Right cardiac atrium (tissue), 5 donors: ENCODE measurements at places on chromosomes 11 and 22. TPM values are rescaled to one million over a fixed set of nuclear protein-coding genes. Genes with fewer than 3 reads are reported as not detected.

DNA sequence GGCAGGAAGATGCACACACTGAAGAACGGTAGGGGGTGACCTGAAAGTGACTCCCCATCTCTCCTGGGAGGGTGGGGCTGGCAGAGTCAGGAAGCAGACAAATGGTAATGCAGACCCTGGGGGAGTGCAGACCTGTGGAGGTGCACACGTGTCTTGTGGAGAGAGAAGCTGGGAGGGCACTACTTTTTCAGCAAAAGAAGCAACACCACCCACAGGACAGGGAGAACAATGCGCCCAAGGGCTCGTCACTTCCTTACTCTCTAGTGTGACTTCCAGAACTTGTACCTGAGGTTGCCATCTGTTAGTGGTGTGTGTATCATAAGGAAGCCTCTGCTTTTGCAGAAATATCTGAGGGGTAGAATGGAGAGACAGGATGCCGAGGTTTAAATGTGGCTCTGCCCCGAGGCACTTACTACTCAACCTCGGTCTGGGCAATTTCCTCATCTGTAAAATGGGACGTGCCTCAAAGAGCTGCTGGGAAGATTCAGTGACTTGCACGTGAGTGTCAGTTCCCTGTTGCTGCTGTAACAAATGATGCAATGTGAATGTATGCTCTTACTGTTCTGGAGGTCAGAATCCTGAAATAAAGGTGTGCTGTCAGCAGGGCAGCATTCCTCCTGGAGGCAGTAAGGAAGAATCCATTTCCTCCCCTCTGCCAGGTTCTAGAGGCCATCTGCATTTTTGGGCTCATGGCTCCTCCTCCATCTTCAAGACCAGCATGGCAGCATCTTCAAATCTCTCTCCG is 323.4 kb downstream of the SHANK2 start:
- no peak for DNase-seq

DNA sequence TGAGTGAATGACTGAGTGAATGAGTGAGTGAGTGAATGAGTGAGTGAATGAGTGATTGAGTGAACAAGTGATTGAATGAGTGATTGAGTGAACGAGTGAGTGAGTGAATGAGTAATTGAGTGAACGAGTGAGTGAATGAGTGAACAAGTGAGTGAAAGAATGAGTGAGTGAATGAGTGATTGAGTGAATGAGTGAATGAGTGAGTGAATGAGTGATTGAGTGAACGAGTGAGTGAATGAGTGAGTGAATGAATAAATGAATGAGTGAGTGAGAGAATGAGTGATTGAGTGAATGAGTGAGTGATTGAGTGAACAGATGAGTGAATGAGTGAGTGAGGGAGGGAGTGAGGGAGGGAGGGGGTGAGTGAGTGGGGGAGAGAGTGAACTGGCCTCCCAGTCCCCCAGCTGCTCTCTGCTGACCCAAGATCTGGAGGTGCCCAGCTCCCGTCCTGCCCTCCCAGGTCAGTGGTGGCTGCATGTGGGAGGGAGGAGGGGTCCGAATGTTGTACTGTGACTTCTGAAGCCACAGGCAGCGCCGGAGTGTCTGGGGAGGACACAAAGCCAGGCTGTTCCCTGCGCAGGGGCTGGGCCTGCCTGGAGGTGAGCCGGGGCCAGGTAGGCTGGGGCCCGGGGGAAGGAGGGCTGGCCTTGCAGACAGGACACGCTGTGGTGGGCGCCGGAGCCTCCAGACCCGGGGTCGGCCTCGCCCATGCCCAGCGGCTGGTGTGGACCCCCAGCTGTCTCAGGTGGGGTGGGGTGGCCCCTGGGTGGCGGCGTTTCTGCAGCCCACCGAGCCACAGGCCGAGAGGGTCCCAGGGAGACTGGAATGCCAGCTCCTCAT is 17.8 kb upstream of the PIM3 start:
- DNase-seq, result no peak

PCF11 gene
- 35.9 TPM for total RNA-seq

MS4A14 gene
- 1.6 TPM for total RNA-seq

DDI1 gene
- not detected for total RNA-seq
